ENCODE measurements at places on chromosomes 16 and 17.
A peak's percentile ranks its signal among the peaks of the same experiment; 100 is the strongest.

- H3K27ac ChIP-seq: no peak overlapping the region
- DNase-seq: no peak
- H3K27me3 ChIP-seq: no peaks in the 10 kb centered on the region
- H3K4me3 ChIP-seq: no peak overlapping the region
Observed at GRCh38 chr17:66431910-66432309, 129.5 kb downstream of the PRKCA start.

DNA sequence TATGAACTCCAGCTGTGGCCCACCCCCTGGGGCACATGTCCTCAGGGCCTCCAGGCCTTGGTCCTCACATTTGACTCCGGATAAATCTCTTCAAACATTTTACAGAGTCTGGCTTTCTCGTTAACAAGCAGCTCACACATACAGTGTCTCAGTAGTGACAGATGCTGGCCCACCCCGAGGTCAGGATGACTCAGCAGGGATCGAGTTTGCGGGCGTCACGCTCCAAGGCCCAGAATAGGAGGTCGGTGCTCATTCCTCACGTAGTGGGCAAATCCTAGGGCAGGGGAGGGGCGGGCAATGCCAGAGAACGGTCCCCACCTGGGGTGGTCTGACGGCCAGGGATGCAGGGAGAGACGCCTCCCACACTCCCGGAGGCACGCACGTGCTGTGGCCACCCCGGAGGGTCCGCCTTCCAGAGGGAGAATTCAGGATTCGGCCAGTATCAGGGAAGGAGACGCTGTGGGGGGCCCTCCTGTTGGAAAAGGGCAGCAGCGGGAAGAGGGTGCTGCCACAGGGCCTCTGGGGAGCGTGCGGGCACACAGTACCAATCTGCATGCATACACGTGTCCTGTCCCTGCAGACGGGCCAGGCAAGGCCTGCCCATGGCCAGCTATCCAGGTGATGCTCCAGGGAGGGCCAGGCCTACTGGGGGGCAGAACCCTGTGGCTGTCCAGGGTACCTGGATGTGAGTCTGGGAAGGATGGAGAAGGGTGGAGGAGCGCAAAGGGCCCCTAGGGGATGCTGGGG is 8.6 kb downstream of the SLC7A5 start:
- H3K4me3 ChIP-seq: no peak overlapping the region
- H3K36me3 ChIP-seq: peaks cover 4% of the 10 kb centered on the region
- H3K27me3 ChIP-seq: peaks cover 7% of the 10 kb centered on the region
- H3K4me1 ChIP-seq: peaks cover 20% of the 10 kb centered on the region
- peak overlapping the region; percentile 73 for H3K27ac ChIP-seq
- no peak for DNase-seq

DNA sequence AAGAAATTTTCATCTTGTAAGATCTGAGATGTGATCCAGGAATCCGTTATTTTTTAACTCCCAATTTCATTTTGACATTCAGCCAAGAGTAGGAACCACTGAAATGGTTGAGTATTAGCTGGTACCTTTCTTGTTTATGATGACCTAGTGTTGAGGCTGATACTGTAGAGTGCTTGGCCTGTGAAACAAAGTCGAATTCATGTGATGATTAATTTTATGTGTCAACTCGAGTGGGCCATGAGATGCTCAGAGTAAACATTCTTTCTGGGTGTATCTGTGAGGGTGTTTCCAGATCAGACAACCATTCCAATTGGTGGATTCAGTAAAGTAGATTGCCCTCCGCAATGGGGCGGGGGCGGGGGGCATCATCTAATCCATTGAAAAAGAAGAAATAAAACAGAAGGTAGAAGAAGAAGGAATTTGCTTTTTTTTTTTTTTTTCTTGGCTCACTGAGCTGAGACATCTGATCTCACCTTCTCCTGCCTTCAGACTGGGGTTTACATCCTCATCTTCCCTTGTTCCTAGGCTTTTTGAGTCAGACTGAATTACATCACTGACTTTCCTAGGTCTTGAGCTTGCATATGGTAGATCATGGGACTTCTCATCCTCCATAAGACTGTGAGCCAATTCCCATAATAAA is 264.6 kb upstream of the KCNJ16 start:
- no peaks in the 10 kb centered on the region for H3K4me1 ChIP-seq
- H3K36me3 ChIP-seq: no peaks in the 10 kb centered on the region
- H3K27ac ChIP-seq: no peak overlapping the region
- no peaks in the 10 kb centered on the region for H3K27me3 ChIP-seq
- no peak overlapping the region for H3K4me3 ChIP-seq
- no peak for DNase-seq

- H3K4me1 ChIP-seq: peaks cover 30% of the 10 kb centered on the region
- H3K27me3 ChIP-seq: no peaks in the 10 kb centered on the region
- peaks cover 21% of the 10 kb centered on the region for H3K36me3 ChIP-seq
- H3K27ac ChIP-seq: peak overlapping the region; percentile 52
Observed at GRCh38 chr17:48054238-48055185, 6.4 kb downstream of the NFE2L1 start.

GRCh38 chr16:534856-535445 is 7.4 kb downstream of the CAPN15 start:
- H3K27ac ChIP-seq: no peak overlapping the region
- H3K4me1 ChIP-seq: peaks cover 9% of the 10 kb centered on the region
- H3K36me3 ChIP-seq: peaks cover 2% of the 10 kb centered on the region
- H3K4me3 ChIP-seq: no peak overlapping the region
- DNase-seq: no peak
- H3K27me3 ChIP-seq: no peaks in the 10 kb centered on the region

- no peak for DNase-seq
- no peaks in the 10 kb centered on the region for H3K4me1 ChIP-seq
- no peaks in the 10 kb centered on the region for H3K27me3 ChIP-seq
Observed at GRCh38 chr17:2453866-2454265, 53.0 kb upstream of the MNT start.

All from progenitor cell of endocrine pancreas (in vitro differentiated cells).